Effector memory CD8-positive, alpha-beta T cell (primary cell): ENCODE measurements at places on chromosomes 5 and 9.
A peak's percentile ranks its signal among the peaks of the same experiment; 100 is the strongest.

GRCh38 chr9:125644819-125645507, 62.0 kb downstream of the MAPKAP1 start:
- no peak for DNase-seq

DNA sequence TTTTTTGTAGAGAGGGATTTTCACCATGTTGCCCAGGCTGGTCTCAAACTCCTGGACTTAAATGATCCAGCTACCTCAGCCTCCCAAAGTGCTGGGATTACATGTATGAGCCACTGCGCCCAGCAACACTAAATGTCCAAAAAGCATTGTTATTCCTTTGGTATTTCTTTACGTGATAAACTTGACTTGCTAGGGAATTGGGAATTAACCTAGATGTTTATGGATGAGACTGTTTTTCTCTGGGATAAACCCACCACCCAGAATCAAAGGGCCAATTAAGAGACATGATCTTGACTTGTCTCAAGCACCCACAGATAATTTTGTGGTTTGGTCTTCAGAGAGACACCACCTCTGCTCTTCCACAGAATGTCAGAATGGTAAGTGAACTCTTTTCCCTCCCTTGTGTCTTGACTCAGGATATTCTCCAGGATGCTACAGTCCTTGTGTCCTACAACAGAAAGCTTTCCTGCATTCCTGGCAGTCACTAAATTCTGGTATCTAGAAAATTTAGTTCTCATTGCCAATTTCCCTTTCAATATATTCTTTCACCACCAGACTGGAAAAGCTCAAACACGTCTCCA, 55.7 kb downstream of the ALDH1A1 start:
- DNase-seq: no peak

DNA sequence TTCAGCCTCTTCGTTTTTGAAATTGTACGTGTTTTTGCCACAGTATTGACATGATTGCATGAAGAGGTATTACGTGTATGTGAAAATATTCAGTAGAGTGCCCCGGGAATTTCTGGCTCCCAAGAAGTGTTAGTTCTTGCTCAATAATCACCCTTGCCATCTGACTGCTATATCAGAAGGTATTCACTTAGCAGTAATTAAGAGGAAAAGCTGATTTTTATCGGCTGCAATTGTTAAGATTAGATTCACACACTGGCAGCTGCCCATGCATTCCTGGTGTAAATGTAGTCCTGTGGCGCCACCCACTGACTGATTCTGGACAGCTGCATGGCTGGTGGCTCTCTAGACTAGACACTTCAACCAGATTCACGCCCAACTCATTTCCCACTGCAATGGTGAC, 440.1 kb upstream of the ADAMTS16 start:
- no peak for DNase-seq

GRCh38 chr9:124665391-124666058, 105.6 kb downstream of the NR6A1 start:
- DNase-seq: no peak

GRCh38 chr9:129962889-129963703, 79.9 kb downstream of the FNBP1 start:
- peak; percentile 72 for DNase-seq

- DNase-seq: no peak
Measured at GRCh38 chr5:76958991-76959767, 6.3 kb downstream of the CRHBP start.

DNA sequence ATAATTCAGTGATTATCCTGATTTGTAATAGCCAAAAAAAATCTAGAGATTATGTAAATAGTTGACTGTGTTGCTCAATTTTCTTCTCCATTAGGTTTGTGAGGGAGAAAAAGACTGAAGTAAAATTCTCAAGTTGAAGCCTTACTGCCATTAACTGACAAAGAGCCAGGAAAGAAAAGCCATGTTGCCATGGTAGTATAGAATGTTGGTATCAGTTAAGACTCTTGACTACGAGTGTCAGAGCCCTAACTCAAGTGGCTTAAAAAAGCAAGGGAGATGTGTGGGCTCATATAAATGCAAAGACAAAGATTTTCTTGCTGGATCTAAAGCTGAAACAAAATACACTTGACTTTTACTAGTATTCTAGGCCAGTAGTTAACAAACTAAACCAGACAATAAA, 571.7 kb downstream of the KCTD16 start:
- no peak for DNase-seq

DNA sequence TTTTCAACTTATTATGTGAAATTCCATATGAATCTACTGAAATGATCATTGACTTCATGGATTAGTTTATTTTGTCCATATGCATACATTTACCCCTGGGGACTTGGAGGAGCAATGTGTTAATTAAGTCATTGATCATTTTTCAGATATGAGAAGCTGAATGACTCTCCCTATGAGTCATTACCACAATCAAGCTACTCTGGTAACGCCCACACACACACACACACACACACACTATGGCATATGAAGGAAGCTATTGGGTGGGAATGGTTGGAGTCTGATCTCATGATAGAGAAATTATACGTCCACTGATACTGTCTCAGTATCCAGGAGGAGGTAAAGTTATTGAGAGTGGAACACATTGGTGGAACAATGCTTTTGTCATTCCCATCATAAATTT, 528.9 kb downstream of the AGTPBP1 start:
- no peak for DNase-seq

GRCh38 chr5:138635265-138635664, 60.1 kb upstream of the HSPA9 start:
- DNase-seq: no peak

GRCh38 chr9:32918628-32919027, 82.8 kb downstream of the APTX start:
- DNase-seq: no peak

DNA sequence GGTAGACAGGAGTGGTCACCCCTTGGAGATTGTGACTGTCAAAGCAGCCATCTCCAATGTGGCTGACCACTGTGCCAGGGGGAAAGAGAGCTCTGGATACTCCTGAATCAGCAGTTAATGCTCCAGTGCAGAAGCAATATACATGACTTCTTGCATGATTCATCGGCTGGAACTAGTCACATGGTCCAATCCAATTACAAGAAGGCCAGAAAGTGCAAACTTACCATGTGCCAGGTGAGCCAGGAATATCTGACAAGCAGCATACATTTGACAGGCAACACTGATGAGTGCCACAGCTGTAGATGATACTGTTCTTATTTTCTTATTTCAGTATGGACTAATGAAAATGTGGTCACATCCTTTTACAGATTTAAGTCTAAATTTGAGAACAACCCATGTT, 440.0 kb upstream of the MPDZ start:
- DNase-seq: no peak

DNA sequence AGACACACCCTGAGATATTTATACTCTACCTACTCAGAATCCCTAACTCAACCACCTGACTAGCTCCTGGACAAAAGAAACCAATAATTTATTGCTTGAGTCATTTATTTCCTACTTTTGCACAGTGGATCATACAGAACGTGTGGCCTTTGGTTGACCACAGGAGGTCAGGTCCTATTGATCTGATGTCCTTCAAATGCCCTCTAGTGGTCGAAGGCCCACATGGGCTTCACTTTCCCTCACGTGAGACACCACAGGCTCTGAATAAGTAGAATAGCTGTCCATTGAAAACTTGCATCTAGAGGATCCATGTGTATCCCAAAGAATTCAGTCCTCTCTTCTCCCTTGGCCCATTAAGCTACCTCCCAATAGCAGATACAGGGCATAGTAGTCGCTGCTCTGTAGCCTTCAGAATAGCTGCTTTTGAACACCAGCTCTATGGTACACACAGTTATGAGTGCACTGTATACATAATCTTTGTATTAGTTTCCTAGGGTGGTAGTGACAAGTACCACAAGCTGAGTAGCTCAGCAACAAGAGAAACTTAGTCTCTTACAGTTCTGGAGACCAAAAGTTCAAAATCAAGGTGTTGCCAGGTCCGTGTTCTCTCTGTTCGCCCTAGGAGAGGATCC, 177.6 kb upstream of the SMARCA2 start:
- DNase-seq: no peak

DNA sequence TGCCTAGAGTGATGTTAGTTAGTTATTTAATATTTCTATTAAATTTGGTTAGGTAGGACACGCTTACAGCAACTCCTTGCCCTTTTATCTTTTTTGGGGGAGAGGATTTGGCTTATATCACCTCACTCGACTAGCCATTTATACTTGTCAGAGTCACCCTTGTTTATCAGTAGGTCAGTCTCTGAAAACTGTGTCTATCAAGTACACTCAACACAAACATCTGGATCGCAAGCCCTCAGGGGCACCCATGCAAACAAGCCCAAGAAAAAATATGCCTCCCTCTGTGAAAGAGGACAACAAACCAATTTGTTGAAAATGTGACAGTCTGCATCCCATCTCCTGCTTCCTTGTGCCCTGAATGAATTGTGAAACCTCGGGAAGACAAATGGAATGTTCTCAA, 139.9 kb downstream of the PLCXD3 start:
- no peak for DNase-seq

DNA sequence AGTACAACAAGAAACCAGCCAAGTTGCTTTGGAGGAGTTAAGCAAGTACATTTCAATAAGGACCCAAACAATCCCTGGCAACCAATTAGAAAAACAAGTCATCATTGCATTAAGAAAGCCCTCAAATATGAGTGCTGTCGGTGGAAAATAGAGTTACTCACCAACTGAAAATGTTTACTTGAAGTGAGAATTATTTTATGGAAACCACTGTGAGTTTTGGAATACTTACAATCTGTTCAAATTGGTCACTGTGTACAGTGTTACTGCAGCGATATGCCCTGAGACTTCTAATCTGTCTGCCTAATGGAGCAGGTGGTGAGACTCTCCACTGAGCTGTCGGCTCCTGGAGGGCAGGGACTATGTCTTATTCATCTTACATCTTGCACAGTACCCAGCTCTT, 1073.2 kb upstream of the DMAC1 start:
- no peak for DNase-seq
